Activated CD8-positive, alpha-beta memory T cell treated with anti-CD3 and anti-CD28 coated beads for 1 hour (primary cell): ENCODE measurements at places on chromosomes 13 and 19.

- no peak for DNase-seq
Observed at GRCh38 chr13:72745260-72745659, 17.5 kb downstream of the BORA start.

DNA sequence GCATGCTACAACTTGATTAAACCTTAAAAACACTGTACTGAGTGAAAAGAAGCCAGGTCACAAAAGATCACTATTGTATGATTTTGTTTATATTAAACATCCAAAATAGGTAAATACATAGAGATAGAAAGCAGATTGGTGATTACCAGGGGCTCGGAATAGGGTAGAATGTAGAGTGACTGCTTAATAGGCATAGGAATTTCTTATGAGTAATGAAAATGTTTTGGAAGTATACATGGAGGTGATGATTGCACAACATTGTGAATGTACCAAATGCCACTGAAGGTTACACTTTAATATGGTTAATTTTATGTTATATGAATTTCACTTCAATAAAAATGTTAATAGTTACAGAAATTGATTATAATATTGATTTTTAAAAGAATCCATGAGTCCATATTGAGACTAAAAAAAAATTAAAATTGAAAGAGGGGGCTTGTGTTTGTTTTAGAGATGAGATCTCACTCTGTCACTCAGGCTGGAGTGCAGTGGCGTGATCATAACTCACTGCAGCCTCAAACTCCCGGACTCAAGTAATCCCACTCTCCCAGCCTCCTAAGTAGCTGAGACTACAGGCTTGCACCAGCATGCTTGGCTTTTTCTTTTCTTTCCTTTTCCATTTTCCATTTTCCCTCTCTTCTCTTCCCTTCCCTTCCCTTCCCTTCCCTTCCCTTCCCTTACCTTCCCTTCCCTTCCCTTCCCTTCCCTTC, 85.1 kb downstream of the FNDC3A start:
- no peak for DNase-seq

DNA sequence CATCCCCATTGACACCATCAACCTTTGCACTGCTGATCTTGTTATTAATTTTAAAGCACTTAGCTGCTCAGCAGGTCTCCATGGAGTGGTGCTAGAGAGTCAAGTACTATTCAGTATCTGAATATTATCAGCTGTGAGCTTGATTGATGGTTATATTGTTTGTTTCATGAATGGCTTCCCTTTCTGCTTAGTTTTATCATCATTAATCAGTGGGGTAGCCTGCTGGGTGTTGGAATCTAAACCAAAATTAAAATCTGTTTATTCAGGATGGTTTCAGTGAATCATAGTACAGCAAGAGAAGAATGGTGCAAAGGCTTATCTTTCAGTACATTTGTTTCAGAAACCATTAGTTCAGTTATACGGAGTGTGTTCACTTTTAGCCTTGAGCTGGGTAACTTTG, 42.5 kb upstream of the SCEL start:
- no peak for DNase-seq

DNA sequence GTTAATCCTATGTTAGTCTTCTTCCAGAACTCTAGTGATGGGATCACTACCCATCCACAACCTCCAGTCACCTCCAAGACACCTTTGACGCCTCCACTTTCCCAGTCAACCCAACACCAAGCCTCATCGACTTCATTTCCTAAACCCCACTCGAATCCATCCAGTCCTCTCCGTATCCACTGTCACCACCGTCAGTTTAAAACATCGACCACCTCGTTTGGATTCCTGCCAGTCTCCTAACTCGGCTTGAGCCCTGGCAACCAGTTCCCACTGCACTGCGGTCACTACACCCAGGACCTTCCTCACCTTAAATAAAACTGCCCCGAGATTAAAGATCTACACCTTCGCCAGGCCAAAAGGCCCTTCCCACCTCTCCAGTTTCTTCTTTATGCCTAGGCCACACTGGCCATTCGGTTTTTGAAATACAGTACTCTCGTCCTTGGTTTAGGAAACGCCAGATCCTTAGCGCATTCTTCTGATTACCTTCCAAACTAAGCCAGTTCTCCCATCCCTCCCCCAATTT, 1.2 kb downstream of the MTIF3 start:
- no peak for DNase-seq

DNA sequence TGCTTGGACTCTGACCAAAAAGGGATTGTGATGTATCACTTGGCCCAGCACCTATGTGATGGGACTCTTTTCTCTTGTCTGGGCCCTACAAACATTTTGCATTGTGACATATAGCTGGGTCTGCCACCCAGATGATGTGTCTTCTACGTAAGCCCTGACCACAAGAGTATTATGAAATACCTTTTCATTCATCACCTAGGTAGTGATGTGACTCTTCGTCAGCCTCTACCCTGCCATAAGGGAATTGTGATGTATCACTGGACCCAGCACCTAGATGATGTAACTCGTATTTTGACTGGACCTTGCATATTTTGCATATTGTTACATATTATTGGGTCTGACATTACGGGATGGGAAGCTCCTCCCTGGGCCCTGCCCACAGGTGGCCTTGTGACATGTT, 29.7 kb upstream of the ZNF681 start:
- DNase-seq = no peak

DNA sequence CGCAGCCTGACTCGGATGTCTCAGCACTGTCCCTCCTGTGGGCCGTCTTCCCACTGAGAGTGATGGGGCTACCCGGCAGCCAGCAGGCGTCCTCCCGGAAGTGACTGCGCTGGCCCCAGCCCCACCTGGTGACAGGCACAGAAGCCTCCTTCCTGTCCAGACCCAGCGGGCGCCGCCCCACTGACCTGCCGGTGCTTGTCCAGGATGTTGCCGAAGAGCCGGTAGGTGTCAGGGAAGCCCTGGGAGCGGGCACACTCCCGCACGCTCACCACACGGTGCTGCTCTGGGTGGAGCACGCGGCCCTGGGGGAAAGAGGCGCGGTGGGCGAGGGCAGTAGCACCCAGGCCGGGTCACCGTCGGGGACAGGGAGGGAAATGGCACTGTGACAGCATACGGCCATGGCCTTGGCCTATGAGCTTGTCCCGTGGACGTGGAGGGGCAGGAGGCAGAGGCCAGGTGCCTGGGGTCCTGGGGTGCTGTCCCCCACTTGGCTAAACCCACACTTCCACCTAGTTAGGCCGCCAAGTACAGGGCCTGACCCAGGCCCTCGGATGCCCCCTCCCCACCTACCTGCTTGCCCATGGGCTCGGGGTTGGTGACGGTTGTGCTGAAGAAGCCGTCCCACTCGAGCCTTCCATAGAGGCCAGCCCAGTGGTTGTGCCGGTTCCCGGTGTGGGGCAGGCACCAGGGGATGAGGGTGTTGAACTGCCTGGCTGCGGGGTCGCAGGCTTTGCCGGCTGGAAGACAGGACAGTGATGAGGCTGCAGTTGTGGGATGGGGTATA, 16.0 kb upstream of the EIF3G start:
- DNase-seq = no peak

GRCh38 chr13:25525884-25526283, 154.1 kb downstream of the ATP8A2 start:
- DNase-seq = no peak

DNA sequence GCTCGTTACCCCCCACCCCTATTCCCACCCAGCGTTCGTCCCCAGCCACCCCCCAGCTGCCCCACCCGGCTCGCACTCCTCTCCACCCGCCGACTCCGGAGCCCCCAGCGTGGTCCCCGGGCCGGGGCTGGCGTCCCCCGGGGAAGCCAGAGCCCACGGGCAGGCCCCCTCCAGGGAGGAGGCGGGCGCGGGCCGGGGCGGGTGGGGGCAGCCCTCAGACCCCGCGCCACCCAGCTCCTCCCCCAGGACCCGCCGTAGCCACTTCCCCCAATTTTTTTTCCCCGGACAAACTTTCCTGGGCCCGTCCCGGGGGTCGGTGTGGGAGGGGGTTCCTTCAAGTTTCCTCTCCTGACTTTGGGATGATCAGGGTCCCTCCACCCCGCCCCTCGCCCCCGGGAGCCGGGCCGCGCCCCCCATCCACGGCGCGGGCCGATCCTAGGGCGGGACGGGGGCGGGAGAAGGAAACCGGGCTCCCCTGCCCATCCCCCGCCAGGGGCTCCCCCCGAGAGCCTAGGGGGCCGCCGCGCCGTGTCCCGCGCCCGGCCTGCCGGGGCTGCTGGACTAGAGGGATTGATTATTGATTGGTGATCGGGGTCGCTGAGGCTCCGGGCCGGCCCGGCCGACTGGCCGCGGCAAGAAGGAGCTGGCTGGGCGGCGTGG, 927 bp upstream of the TSHZ3 start:
- DNase-seq = no peak

- DNase-seq = no peak
Observed at GRCh38 chr19:52722062-52723003, 12.5 kb downstream of the ZNF611 start.

DNA sequence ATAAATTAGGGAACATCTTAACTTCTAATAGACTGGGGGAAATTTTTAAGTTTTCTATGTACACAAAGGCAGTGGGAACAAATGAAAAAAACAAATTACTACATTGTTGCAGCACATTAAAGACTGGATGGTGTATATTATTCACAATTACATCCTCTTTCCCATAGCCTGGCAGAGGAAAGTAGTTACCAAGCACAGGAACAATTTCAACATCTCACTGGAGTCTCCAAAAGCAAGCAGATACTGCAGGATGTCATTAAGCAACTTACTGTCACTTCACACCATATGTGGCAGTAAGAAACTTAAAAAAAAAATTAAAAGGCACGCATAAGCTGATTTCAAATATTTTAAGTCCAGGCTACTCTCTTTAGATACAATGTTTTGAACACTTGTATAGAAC, 6.4 kb upstream of the EFNB2 start:
- DNase-seq = no peak

DNA sequence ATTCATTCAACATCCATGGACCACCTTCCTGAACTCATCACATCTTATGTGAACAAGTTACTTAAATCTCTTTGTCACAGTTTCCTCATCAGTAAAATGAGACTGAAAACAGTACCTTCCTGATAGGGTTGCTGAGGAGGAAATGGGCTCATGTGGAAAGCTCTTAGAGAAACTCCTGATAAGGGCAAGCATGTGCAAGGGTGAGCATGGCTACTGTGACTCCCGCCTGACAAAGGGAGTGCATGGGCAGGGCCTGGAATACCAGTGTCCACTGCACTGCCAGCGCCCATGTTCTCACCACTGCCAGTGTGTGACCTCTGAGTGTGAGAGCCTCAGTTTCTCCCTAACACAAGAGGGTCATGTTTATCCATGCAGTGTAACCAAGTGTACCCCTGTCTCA, 27.3 kb upstream of the IL17D start:
- DNase-seq = no peak

- DNase-seq = peak; percentile 37
Observed at GRCh38 chr19:56309511-56310185, 5.0 kb downstream of the ZSCAN5A start.

DNA sequence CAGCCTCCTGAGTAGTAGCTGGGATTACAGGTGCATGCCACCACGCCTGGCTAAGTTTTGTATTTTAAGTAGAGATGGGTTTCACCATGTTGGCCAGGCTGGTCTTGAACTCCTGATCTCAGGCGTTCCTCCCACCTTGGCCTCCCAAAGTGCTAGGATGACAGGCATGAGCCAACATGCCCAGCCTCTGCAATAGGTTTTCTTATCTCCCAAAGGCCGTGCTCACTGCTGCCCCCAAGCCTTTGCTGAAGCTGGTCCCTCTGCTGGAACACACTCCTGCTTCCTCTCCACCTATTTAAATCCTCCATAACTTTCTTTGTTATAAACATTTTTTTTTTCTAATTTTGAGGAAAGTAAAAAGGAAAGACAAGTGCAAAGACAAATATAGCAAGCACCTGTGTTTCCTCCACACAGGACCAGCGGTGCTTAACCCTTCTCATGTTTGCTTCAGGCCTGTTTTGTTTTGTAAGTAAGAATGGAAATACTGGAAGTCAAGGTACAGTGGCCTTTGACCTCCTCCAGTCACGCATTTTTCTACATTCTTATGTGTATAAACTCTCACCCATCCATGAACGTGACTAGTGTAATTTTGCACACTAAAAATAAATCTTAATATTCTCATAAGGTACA, 14.5 kb upstream of the TNFAIP8L1 start:
- no peak for DNase-seq

DNA sequence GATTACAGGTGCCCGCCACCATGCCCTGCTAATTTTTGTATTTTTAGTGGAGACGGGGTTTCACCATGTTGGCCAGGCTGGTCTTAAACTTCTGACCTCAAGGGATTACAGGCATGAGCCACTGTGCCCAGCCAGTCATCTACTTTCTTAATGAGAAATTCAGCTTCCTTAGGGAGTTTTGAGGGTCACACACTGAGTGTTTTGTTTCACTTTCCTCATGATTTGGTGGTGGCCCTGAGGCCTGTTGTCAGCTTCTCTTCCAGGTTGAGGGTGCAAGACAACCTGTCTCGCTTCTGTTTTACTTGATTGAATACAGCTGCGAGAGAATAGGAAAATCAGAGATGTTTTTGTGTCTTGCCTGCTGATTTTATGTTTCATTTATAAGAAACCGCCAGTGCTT, 9.9 kb downstream of the FRY start:
- DNase-seq = no peak

- no peak for DNase-seq
Observed at GRCh38 chr19:29139227-29139626, 73.7 kb downstream of the UQCRFS1 start.

GRCh38 chr13:93462151-93462550, 235.5 kb downstream of the GPC6 start:
- DNase-seq = no peak

DNA sequence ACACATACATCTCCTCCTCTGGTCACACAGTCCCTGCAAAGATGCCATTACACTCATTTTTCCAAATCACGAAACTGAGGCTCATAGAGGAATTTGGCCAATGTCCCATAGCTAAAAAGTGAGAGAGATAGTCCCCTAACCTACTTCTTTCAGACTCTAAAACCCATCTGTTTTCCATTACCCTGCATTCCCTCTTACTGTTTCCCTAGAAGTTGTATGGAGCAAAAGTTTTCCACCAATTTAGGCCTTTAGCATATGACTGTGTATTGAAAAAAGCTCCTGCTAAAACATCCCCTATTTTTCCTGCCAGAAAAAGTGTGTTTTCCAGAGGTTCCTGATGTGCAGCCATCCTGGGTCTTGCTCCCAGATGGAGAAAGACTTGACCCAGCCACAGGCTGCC, 16.3 kb downstream of the SERP2 start:
- no peak for DNase-seq

DNA sequence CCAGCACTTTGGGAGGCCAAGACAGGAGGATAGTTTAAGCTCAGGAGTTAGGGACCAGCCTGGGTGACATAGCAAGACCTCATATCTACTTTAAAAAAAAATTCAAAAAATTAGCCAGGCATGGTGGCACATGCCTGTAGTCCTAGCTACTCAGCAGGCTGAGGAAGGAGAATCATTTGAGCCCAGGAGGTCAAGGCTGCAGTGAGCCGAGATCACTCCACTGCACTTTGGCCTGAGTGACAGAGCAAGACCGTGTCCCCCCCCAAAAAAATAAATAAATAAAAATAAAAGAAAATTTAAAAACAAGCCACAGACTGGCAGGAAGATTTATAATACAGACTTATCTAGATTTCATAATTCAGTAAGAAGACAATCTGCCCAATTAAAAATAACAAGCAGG, 14.8 kb downstream of the PSPC1 start:
- no peak for DNase-seq

GRCh38 chr13:113817860-113818691, 45.8 kb downstream of the GAS6 start:
- no peak for DNase-seq

- no peak for DNase-seq
Observed at GRCh38 chr13:62931853-62932252, 1516.2 kb upstream of the PCDH20 start.
